Naive B cell (primary cell): ENCODE measurements at places on chromosomes 2 and 18. TPM values are rescaled to one million over a fixed set of nuclear protein-coding genes. Genes with fewer than 3 reads are reported as not detected.

RGPD3 gene
- polyA plus RNA-seq, result 0.15 TPM

- peaks cover 57% of the 10 kb centered on the region for H3K4me1 ChIP-seq
- peak overlapping the region; percentile 62 for H3K27ac ChIP-seq
- no peak overlapping the region for H3K4me3 ChIP-seq
- DNase-seq, result no peak
These were observed 35.7 kb downstream of the ODC1 start for GRCh38 chr2:10412380-10412779.

GRCh38 chr2:220215785-220216184 lies 588.4 kb downstream of the SLC4A3 start:
- H3K27me3 ChIP-seq, result no peaks in the 10 kb centered on the region
- no peaks in the 10 kb centered on the region for H3K4me1 ChIP-seq

SLC5A7 gene
- polyA plus RNA-seq, result not detected

IL1R2 gene
- not detected for polyA plus RNA-seq

GRCh38 chr2:134375935-134376334 lies 122.1 kb downstream of the MGAT5 start:
- H3K27ac ChIP-seq, result peak overlapping the region; percentile 7
- H3K36me3 ChIP-seq, result peaks cover 26% of the 10 kb centered on the region
- peaks cover 29% of the 10 kb centered on the region for H3K4me1 ChIP-seq
- H3K4me3 ChIP-seq, result no peak overlapping the region
- DNase-seq, result no peak

- DNase-seq, result peak; percentile 27
- no peaks in the 10 kb centered on the region for H3K4me1 ChIP-seq
- H3K27me3 ChIP-seq, result peaks cover 4% of the 10 kb centered on the region
- no peak overlapping the region for H3K4me3 ChIP-seq
These were observed 25.0 kb downstream of the SPEG start for GRCh38 chr2:219459460-219460311.

DNA sequence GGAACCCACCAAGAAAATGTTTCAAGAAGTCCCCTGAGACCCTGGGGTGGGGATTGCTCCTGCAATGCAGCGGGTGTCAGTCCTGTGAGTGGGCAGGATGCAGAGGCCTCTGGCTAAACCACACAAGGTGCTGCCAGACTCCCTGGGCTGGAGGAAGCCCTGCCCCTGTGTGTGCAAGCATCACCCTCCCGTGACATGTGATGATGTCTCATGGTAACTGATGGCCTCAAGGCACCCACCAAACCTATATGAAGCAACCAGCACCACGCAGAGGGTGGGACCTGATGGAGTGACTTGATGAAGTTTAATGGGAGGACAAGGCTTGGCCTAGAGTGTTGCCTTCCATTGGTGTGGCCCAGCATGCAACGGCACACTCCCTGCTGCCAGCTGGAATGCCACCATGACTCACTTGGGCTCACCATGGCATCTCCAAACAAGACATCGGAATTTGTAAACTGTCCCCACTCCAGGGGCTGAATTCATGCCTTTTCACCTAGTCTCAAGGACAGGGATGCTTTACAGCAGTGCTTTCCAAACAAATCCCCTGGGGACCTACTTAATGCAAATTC lies 8.7 kb upstream of the SLC14A1 start:
- H3K27ac ChIP-seq, result no peak overlapping the region
- no peak overlapping the region for H3K4me3 ChIP-seq
- H3K36me3 ChIP-seq, result peaks cover 14% of the 10 kb centered on the region
- H3K27me3 ChIP-seq, result no peaks in the 10 kb centered on the region
- peaks cover 9% of the 10 kb centered on the region for H3K4me1 ChIP-seq

CLEC4F gene
- polyA plus RNA-seq, result not detected

DNA sequence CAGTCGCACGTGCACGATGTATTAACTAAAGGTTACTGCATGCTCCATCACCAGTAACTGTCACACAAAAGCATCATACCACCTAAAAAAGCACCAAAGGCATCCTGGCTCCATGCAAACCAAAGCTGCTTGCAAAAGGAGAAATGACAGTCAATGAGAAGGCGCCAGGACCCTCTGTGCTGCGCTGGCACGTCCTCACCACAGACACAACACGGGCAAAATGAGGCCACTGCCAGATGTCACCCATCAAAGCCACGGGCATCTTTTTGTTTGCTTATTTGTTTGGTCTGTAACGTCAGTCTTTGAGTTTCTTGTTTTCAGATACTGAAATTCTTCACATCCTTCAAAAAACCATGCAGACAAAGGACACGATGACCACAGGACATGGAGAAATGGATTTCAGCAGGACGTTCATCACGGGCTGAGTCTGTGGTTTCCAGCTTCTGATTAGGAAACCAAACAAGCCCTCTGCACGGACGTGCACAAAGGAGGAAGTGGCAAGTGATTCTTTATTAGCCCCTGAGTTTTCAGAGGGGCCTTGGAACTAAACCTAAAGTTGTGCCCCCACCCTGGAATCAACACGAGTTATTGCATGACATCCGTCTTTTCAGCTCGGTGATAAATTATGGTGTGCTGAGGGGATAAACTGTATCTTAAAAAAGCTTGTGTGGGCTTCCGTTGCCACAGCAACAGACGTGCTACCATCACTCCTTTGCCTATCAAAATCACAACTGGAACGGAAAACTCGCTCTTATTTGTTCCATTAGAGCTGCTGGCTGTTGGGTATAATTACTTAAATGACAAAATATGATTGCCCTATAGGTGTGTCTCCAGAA lies 181.8 kb downstream of the EIPR1 start:
- peaks cover 6% of the 10 kb centered on the region for H3K36me3 ChIP-seq
- DNase-seq, result no peak
- no peaks in the 10 kb centered on the region for H3K27me3 ChIP-seq
